ENCODE measurements at places on chromosomes 3 and 15. TPM values are rescaled to one million over a fixed set of nuclear protein-coding genes. Genes with fewer than 3 reads are reported as not detected.

DNA sequence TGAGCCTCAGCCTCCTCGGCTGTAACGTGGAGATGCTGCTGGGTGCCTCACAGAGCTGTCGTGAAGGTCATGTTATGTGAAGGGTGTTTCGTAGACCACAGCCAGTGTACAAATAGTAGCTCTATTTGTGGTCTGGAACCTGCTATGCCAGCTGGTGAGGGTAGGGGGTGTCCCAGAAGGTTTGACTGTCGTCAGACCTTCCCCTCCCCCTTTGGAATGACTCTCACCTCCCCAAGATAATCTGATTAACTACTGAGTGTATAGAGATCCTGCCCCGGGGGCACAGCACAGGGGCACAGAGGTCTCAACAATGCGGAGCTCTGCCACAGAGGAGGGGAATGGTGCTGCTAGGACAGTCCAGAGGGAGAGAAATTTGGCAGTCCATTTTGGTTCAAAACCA lies 20.5 kb downstream of the FGD5 start:
- DNase-seq, result no peak

- no peak for DNase-seq
These were observed 119.9 kb downstream of the DGKG start for GRCh38 chr3:186241910-186242821.

GOLGA8O gene
- not detected for polyA plus RNA-seq

DNA sequence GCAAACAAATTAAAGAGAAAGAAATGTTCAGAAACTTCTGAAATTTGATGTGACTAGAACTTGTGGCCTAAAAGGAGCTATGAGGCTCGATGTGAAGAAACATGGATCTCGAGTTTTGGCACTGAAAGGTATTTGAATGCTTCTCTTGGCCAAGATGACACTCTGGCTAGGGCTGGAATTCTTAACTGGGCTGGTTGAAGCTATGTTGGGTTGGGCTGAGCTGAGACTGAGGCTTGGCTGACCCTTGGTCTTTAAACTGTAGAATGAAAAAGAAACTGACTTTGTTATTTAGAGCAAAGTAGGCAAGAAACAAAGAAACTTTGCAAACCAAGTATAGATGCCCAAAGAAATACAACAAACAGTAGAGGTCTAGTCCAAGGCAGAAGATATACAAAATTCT lies 28.1 kb upstream of the CLDN16 start:
- no peak for DNase-seq

TRAIP gene
- polyA plus RNA-seq, result 11.5 TPM

- DNase-seq, result no peak
These were observed 509.9 kb downstream of the OCA2 start for GRCh38 chr15:27589260-27589659.

GRCh38 chr3:171803044-171803443 lies 7.2 kb downstream of the PLD1 start:
- DNase-seq, result no peak

GRCh38 chr3:142568393-142569017 lies 10.0 kb downstream of the ATR start:
- no peak for DNase-seq

AMIGO3 gene
- polyA plus RNA-seq, result 1.7 TPM

DNA sequence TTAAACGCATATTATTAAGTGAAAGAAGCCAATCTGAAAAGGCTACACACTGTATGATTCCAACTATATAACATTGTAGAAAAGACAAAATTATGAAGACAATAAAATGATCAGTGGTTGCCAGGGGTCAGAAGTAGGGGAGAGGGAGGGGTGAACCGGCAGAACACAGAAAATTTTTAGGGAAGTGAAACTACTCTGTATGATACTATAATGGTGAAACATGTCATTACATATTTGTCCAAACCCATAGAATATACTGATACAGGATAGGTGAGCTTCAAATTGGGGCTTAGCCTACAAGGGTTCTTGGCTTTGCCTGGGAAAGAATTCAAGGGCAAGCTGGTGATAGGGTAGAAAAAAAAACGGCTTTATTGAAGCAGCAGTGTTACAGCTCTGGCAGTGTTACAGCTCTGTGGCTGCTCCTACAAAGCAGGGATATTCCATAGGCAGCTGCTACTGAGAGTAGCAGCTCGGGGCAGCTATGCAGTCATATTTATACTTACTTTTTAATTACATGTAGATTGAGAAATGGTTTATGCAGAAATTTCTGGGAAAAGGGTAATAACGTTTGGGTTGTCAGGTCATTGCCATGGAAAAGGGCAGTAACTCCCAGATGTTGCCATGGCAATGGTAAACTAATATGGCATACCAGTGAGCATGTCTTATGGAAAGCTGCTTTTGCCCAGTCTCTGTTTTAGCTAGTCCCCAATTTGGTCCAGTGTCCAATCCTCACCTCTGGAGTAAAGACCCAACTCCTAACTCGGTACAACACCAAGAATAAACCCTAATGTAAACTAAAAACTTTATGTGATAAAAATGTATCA lies 125.1 kb upstream of the SLC25A36 start:
- no peak for DNase-seq

DZIP1L gene
- 9.6 TPM for polyA plus RNA-seq

All from left renal pelvis (tissue), 4 donors.